Uterus (tissue), 4 donors: ENCODE measurements at places on chromosomes 4 and X. TPM values are rescaled to one million over a fixed set of nuclear protein-coding genes. Genes with fewer than 3 reads are reported as not detected.

DNA sequence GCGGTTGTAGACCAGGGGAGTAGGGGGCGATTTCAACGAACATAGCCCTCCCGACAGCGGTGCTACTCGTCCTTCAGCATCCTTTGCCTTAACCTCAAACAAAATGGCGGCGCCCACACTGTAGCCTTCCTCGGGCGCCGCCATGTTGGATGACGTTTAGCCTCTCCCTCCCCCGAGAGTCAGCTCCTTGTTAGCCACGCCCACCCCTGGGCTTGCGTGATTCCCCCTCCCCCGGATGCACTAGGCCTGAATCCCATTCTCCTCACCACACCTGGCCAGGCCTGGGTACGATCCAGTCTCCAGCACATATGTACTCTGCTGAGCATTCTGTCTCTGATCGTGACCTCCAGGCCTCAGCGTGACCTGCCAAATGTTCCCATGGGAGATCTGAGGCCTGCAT is 49.0 kb upstream of the ZNF157 start:
- DNase-seq = peak; percentile 82

DNA sequence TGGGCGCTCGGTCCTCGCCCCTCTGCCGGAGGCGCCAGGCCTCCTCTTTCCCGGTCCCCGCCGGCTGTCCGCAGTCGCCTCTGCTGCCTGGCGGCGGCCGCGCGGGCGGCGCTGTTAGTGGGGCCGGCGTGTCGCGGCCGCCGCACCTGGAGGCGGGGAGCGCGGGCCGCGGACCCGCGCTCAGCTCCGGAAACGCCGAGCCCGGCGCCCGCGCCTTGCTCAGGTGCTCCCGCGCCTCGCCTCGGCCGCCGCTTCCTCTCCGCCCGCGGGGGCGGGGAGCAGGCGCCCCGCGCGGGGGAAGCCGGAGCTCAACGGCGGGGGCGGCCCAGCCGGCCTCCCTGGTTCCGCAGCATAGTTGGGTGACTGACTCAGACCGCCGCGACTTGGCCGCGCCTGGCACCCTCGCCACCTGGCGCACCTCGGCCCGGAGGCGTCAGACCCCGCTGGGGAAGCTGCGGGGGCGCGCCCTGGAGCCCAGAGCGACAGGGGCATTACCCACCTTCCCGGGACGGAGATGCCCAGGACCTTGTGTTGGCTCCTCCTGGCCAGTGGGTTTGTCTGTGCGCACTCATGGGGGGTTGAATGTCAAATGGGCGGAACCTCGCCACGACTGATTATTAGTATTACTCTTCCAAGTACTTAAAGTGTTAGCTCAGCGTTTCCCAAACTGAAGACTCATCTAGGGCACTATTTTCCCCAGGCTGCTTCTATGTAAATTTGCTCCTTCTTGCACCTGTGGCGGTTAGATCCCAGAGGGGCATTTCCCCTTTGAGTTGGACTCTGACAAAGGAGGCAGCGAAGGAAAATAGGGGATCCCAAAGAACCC is at the start of gene ARAP2:
ARAP2 (minus strand) TSS at position 258 of the 826 bp plus-strand sequence. CDS start 15,028 bp downstream, outside the sequence.
- peak; percentile 34 for DNase-seq

DNA sequence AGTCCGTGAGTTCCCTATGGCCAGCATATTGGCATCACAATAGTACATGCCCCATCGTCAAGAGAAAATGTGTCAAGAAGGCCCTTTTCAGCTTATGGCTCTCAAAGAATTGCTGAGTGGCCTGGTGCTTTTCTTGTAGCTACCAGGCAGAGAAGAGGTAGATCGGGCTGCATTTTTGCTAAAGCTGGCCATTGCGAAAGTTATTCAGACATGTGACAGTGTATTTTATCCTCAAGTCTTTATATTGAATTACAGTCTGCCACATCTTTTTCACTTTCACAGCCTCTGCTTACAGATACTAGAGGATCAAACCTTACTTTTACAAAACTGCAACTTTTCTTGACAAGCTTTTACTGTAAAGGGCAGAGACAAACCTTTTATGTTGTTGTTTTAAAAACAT is 261.5 kb upstream of the IGFBP7 start:
- no peak for DNase-seq

DNA sequence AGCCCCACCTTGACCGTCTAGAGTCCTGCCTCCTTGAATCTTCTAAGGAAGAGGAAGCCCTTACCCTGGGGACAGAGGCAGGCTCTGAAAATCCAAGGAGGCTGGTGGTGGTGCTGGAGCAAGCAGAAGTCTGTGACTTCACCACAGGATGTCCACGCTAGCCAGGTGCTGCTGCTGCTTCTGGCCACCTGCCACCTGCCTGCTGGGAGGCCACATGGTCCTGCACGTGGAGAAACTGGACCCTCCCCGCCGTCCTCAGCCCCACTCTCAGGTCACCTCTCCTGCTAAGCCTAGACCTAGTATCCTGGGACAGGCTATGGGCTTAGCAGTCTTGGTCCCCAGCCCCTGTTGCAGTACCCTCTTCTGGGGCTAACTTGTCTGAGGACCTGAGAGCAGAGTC is 15.8 kb downstream of the TMEM31 start:
- no peak for DNase-seq

DNA sequence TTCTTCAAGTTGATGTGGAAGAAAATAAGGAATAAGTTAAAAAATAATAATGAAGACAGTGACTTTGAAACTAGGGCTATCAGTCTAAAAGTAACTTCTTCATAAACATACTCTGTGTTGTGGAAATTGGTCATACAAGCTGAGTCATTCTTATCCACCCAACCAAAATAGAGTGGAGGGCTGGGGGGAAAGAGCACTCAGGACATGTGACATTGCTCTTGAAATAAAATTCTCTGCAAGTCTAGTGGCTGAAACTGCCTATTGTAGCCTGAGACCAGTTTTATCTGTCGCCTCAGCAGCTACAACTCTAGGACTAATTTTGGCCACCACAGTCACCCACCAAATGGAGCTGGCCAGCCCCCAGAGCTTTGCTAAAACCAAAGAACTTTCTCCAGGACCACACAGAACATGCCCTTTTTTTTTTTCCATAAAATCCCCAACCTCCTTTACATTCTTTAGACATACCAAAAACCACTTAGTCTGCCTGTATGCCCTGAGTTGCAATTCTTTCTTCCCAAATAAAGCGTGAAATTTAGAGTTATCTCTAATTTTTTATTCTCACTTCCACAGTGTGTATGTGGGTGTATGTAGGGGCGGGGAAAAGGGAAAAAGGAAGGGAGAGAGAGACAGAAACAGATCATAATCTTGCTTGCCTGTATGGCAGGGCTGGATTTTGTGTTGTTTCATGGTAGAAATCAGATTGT is 23.0 kb upstream of the SLC25A4 start:
- no peak for DNase-seq

GRCh38 chrX:77548751-77549150 is 101.6 kb downstream of the FGF16 start:
- no peak for DNase-seq

Gene NUDT10
- 8.7 TPM for total RNA-seq

Gene TMSB15C
- 20.3 TPM for total RNA-seq

Gene PPP1R2C
- not detected for total RNA-seq
